Stimulated activated CD4-positive, alpha-beta T cell treated with anti-CD3 and anti-CD28 coated beads, Interleukin-1b, Interleukin-23, amount 100 ng/mL, for 24 hours (primary cell): ENCODE measurements at places on chromosomes 2 and 18.

- DNase-seq: no peak
Observed at GRCh38 chr2:180614776-180615175, 365.6 kb upstream of the UBE2E3 start.

- no peak for DNase-seq
Observed at GRCh38 chr2:237511885-237512405, 24.9 kb downstream of the MLPH start.

DNA sequence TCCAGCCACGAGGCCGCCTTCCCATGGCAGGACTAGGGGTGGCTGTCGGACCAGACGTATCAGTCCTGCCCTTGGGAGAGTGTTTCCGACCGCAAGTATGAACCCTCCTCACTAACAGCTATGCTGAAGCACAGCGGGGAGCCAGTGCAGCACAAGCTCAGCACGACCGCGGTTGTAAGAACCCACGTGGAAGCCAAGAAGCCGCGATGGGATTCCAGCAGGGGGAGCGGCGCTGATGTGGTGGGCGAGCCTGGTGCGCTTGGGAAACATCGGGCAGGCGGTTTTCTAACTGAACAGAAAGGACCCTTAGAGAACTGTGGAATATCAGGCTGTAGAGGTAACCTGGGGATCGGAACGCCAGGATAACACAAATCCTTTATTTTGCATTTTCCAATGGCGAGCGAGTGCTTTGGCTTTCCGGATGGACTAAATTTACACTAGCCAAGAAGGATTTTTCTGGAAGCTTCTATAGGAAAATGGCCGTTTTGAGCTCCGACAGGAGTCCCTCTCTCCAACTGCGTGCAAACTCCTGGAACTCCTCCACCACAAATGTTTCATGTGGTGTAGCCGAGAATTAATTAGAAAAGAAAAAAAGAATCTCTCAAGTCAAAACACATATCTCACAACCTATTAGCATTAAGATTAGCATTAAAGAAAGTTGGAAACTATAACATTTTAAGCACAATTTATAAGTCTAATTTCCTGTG is 132.0 kb upstream of the MYCN start:
- DNase-seq: no peak

DNA sequence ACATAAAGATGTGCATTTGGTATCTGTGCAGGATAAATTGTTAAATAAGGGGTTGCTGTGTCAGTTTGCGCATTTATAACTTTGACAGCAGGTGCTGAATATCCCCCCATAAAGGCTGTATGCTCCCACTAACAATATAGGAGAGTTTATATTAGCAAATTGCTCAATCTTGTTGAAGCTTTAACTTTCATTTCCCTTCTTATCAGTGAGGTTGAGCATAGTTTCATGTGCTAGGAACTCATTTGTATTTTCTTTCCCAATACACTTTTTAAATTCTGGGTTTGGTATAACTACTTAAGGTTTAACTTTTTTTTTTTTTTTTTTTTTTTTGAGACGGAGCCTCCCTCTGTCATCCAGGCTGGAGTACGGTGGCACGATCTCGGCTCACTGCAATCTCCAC is 89.0 kb downstream of the FAM117B start:
- DNase-seq: no peak

DNA sequence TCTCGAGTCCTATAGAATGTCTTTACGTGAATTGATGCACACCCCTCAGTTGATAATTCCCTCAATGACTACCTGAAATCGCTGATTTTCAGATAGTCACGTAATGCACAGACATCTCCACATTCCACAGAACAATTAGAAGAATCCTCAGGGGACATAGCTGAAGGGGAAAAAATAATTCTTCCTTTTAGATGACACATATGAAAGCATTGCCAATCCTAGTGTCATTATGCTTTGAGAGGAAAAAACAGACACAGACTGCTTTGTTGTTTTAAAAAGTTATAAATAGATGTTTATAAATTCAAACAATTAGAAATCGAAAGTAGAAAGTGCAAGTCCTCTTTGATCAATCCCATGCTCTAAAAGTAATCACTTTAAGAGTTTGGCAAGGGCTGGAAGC is 100.6 kb upstream of the FN1 start:
- DNase-seq: no peak

DNA sequence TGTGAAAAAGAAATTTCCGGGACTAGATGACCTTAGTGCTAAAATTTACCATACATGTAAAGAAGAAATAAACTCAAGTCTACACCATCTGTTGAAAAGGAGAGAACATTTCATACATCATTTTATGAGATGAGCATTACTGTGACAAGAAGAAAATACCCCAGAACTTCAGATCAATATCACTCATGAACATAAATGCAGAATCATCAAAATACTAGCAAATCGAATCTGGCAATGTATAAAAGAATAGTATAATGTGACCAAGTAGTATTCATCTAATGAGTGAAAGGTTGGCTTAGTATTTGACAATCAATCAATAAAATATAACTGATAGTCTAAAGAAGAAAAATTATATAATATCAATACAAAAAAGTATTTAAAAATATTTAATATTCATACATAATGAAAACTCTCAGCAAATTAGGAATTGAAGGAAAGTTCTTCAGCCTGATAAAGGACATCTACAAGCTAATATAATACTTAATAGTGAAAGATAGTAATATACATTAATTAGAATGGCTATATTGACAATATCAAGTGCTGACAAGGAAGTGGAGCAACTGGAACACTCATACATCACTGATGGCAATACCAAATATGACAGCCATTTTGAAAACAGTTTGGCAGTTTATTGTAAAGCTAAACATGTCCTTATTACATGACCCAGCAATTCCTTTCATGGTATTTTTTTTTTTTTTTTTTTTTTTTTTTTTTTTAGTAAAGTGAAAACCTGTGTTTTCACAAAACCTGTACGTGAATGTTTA is 231.4 kb upstream of the ZEB2 start:
- DNase-seq: no peak
